ENCODE measurements at places on chromosomes 2 and 18.

- no peak for DNase-seq
These were observed 39.0 kb upstream of the ZFP36L2 start for GRCh38 chr2:43265421-43265820.

GRCh38 chr18:37967261-37967660 lies 401.7 kb upstream of the CELF4 start:
- DNase-seq: no peak

DNA sequence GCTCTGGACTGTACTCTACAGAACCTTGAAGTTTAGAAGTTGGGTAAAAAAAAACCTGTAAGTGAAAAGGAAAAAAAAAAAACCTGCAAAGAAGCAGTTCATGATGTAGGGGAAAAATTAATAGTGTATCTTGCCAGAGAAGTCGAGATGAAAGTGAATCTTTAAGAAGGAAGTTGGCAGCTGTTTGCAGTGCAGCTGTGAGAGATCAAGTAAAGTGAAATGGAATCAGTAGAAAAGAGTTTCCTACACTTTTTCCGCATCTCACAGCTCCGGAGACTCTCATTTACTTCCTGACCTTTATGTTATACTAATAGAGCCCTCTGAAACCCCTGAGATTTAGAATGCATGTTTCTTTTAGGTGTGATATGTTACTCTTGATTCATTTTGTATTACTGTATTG lies 19.2 kb downstream of the RNMT start:
- no peak for DNase-seq

DNA sequence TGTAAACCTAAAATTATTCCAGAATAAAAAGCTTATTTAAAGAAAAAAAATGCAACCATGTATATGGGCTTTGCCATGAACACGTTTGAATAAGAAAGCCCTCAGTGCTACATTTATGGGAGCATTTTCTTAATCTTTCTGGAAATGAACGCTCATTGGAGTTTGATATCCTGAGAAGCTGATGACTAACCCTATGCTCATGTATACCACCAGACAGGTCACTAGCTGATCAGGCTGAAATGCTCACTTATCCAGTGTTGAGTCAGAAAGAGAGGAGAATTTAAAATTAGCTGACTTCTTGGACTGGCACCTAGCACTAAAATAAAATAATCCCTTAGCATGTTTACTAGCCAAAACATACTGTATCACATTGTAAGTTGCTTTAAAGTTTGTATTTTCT lies 254.9 kb upstream of the SIX3 start:
- no peak for DNase-seq

- DNase-seq: no peak
These were observed 906 bp downstream of the IKZF2 start for GRCh38 chr2:213150315-213151097.

- DNase-seq: peak; percentile 26
These were observed 15.7 kb downstream of the FAM98A start for GRCh38 chr2:33583194-33583938.

DNA sequence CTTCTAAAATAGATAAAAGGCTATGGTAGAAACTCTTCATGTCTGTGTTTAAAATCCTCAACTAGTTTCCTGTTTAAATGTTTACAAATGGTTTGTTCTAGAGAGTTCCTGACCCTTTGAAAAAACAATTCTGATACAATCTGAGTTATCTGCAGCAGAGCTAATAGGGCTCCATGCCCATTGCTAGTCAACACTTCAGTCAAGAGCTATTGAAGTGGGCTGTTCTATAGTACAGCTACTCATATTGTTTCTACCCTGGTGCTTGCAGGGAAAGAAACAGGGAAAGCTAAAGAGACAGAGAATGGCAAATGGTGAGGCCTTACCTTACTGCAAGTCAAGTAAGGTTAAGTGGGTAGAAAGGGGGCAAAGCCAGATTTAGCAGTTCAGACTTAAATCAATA lies 112.3 kb upstream of the CAVIN2 start:
- no peak for DNase-seq

DNA sequence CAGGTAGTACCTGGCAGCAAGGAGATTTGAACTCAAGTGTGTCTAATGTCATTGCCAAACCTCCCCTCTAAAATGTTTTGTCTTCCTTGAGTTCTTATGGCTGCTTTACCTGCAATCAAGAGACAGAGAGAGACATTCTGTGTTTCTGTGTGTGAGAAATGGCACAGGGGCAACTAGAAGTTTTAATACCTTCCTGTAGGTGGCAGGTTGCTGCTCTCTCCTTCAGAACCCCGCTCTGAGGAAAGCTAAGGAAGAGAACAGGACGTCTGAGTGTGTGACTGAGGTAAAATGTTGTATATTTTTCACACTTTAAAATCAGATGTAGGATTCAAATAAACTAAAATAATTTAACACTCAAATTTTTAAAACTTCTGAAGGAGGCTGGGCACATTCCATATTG lies 19.2 kb downstream of the DTNA start:
- no peak for DNase-seq
